ENCODE measurements at places on chromosomes 7 and 10. TPM values are rescaled to one million over a fixed set of nuclear protein-coding genes. Genes with fewer than 3 reads are reported as not detected.

DNA sequence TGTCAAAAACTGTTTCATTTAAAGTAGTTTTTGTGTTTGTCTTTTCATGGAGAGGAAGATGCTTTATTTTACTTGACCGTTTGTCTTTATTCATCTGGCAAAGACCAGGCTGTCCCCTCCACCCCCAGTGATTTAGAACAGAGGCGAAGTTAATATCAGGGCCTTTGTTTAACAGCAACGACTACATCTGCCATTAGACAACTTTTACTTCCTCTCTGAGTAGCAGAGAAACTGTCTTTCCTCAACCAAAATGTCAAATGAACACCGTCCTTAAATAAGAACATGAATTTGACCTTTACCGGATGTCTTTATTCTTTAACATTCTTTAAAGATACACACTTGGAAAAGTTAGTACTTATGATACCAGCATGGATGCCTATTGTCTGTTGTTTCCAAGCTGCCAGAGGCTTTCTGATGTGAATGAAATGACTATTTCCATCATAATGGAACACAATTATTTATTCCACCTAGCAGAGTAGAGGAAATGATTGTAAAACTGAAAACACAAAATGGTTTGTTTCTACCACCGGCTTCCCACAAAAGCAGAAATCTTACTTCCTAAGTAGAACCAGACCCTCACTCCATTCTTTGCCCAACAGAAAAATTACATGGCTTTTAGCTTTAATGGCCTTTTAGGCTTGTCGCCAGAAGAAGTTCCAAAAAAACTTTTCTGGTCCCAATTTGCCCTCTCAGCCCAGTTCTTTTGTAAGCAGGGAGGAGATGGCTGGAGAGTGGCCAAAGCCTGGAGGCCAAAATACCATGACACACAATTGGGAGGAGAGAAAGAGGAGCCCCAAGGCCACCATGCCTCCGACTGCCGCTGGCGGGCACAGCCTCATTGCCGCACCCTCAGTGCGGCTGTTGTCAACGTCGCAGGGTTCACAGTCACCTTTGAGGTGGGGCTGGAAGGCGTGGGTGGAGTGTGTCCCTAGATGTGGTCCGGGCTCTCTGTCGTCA, 168.5 kb downstream of the TEX36 start:
- no peak for DNase-seq
- no peak overlapping the region for H3K4me3 ChIP-seq
- peaks cover 3% of the 10 kb centered on the region for H3K27me3 ChIP-seq
- H3K27ac ChIP-seq, result no peak overlapping the region
- H3K36me3 ChIP-seq, result no peaks in the 10 kb centered on the region

GRCh38 chr10:14450041-14450491, 119.3 kb upstream of the FRMD4A start:
- H3K27me3 ChIP-seq, result no peaks in the 10 kb centered on the region
- no peak for DNase-seq
- no peak overlapping the region for H3K4me3 ChIP-seq
- no peak overlapping the region for H3K27ac ChIP-seq
- no peaks in the 10 kb centered on the region for H3K36me3 ChIP-seq

DNA sequence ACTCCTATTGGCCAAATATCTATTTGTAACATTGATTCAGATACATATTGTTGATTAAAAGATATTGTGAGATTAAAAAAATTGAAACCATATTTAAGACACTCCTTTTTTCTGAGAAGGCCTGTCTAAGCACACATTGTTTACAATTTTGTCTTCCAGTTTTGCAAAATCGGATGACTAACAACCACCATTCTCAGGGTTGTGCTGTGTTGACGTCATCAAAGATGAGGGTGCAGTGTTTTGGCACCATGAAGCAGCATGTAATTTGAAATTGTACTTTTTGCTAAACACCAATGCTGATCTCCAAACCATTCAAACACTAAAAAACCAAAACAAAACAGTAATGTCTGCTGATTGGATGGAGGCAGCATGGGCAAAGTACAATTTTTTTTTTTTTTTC, 7.4 kb downstream of the CREB5 start:
- H3K4me1 ChIP-seq, result peaks cover 47% of the 10 kb centered on the region
- peak overlapping the region; percentile 70 for H3K27ac ChIP-seq
- DNase-seq, result peak; percentile 39
- H3K4me3 ChIP-seq, result no peak overlapping the region
- no peaks in the 10 kb centered on the region for H3K27me3 ChIP-seq
- H3K36me3 ChIP-seq, result no peaks in the 10 kb centered on the region

GRCh38 chr10:69007260-69007659, 18.7 kb downstream of the KIFBP start:
- no peak for DNase-seq
- peaks cover 26% of the 10 kb centered on the region for H3K36me3 ChIP-seq
- H3K27ac ChIP-seq, result no peak overlapping the region
- H3K27me3 ChIP-seq, result no peaks in the 10 kb centered on the region
- no peak overlapping the region for H3K4me3 ChIP-seq
- no peaks in the 10 kb centered on the region for H3K4me1 ChIP-seq

DNA sequence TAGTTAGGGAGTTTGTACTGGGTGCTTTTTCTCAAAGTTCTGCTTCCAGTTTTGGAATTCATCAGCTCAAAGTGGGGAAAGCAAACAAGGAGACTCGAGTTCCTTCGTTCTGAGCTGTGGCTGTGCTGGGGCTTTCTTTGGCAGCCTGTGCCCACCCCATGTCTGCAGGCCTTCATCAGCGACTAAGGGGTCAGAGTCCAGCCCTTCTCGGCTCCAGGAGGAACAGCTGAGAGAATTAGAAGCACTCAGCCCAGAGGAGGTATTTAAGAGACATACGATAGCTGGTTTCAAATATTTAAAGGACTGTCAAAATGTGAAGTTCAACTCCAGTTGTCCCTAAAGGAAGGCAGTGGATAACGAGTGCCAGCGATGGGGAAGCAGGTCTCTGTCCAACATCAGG, 41.3 kb downstream of the SH3PXD2A start:
- peak overlapping the region; percentile 38 for H3K27ac ChIP-seq
- H3K36me3 ChIP-seq, result no peaks in the 10 kb centered on the region
- H3K4me3 ChIP-seq, result no peak overlapping the region
- no peaks in the 10 kb centered on the region for H3K27me3 ChIP-seq

DNA sequence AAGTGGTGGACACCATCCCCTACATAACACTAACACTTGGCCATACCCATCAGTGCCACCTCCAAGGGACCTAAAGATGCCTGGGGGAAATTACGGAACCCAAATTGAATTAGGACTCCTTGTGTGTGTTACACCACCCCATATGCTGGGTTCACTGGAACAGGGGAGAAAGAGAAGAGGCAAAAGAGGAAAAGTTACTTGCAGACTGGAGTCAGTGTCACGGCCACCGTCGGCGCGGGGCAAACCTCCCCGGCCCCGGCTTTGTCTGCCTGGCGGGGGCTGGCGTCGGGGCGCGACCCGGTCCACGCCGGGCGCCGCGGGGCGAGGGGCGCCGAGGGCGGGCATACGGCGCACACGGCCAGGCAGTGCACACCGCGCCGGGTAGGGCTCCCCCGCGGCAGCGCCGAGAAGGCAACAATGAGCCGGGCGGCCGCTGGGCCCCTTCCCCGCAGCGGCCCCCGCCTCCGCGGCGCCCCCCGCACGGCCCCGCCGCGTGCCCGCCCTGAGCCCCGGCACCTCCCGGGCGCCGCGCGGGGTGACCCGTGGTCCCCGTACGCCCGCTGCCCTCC, 171.1 kb downstream of the FAM107B start:
- peak overlapping the region; percentile 61 for H3K4me3 ChIP-seq
- peaks cover 7% of the 10 kb centered on the region for H3K4me1 ChIP-seq
- H3K27ac ChIP-seq, result no peak overlapping the region
- H3K36me3 ChIP-seq, result no peaks in the 10 kb centered on the region

The FXYD4 gene
- not detected for total RNA-seq

- no peak overlapping the region for H3K4me3 ChIP-seq
- no peak for DNase-seq
Measured at GRCh38 chr7:151431281-151431767, 8.6 kb downstream of the CRYGN start.

- no peak overlapping the region for H3K27ac ChIP-seq
- H3K36me3 ChIP-seq, result no peaks in the 10 kb centered on the region
- H3K27me3 ChIP-seq, result no peaks in the 10 kb centered on the region
Measured at GRCh38 chr10:63819753-63820329, 298.6 kb downstream of the REEP3 start.

GRCh38 chr10:29712108-29712507, 77.3 kb upstream of the SVIL start:
- H3K4me1 ChIP-seq, result peaks cover 51% of the 10 kb centered on the region
- DNase-seq, result peak; percentile 53
- H3K4me3 ChIP-seq, result no peak overlapping the region

DNA sequence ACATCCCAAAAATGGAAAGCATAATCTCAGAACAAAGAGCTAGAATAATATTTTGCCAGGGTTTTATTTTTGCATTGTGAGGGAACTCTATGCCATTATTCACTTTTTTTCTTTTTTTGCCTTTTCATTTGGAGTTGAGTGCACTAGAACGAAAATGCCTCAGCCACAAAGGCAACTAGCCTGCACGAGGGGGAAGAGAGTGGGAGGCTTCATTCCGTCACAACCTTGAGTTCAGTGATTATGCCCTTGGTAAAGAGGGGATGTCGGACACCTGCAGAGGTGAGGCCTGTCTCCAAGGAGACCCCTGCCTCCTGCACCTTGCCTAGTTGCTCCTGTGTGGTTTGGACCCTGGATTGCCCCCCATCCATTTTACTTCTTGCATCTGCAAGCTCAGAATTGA, 232.7 kb downstream of the TEX36 start:
- H3K27ac ChIP-seq, result no peak overlapping the region
- H3K4me1 ChIP-seq, result no peaks in the 10 kb centered on the region
- no peak for DNase-seq
- H3K27me3 ChIP-seq, result no peaks in the 10 kb centered on the region

The TBX20 gene
- total RNA-seq, result not detected

DNA sequence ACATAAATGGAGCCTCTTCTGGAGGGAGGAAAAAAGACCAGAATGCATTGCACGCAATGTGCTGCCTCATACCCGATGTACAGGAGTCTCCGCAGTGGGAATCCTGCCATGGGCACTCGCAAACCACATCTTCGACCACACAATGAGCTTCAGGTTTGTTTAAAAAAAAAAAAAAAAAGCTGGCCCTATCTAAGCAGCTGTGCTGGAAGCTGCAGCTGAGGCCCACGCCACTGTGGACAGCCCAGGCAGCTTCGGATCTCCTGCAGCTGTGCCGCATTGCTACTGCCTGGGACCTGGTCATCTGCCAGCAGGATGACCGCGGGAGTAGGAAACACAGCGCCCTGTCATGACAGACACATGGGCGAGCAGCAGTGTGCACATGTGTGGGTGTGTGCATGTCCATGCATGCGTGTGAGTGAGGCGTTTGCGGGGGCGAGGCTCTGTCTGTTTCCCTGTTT, 26.0 kb downstream of the EN2 start:
- H3K4me3 ChIP-seq, result no peak overlapping the region
- DNase-seq, result no peak
- no peak overlapping the region for H3K27ac ChIP-seq

DNA sequence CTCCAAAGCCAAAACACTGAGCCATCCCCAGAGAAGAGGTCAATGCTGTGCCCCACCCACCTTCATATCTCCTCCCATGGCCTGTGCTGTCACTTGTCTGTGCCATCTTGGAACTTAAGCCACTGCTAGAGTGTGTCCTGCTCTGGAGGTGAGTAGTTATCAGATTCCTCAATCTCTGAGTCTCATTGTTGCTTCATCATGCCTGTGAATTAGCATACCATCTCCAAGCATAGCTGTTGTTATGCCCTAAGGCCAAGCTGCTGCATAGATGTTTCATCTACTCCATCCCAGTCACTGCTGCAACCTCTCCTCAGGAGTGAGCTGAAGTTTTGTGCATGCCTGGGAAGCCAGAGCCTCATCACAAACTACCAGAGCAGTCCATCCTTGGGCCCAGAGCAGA, 349.0 kb downstream of the ZWINT start:
- no peak overlapping the region for H3K4me3 ChIP-seq
- no peaks in the 10 kb centered on the region for H3K27me3 ChIP-seq
- DNase-seq, result no peak
- H3K36me3 ChIP-seq, result no peaks in the 10 kb centered on the region

DNA sequence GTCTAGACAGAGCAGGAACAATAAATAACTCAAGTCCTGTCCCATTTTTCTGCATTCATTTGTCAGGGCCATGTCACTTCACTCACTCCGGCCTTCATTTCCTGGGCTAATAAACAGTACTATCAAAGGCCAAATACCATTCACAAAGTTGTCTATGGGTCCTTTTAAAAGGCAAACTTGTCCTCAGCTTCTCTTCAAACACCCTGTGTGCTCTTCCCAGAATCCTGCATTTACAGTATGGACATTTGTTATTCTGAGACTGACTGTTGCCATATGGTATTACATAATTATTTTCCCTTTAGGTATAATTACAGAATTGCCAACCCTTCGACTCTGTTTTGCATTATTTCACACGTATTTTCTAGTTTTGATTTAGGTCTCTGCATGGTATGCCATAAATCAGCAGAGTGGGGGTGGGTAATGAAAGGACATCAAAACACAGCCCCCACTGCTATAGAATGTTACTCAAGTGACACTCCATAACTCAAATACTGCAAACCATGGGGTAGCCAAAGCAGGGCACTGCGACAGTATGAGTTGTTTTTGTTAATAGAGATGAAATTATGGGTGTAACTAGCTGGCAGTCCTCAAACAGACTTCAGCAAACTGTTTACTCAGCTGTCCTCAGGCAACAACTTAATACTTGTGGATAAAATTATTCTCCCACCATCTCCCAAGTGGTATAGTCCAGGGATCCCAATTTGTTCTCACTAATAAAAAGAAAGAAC, 183.7 kb downstream of the TRIL start:
- no peaks in the 10 kb centered on the region for H3K27me3 ChIP-seq
- H3K27ac ChIP-seq, result no peak overlapping the region
- no peak overlapping the region for H3K4me3 ChIP-seq
- H3K4me1 ChIP-seq, result no peaks in the 10 kb centered on the region
- no peak for DNase-seq

DNA sequence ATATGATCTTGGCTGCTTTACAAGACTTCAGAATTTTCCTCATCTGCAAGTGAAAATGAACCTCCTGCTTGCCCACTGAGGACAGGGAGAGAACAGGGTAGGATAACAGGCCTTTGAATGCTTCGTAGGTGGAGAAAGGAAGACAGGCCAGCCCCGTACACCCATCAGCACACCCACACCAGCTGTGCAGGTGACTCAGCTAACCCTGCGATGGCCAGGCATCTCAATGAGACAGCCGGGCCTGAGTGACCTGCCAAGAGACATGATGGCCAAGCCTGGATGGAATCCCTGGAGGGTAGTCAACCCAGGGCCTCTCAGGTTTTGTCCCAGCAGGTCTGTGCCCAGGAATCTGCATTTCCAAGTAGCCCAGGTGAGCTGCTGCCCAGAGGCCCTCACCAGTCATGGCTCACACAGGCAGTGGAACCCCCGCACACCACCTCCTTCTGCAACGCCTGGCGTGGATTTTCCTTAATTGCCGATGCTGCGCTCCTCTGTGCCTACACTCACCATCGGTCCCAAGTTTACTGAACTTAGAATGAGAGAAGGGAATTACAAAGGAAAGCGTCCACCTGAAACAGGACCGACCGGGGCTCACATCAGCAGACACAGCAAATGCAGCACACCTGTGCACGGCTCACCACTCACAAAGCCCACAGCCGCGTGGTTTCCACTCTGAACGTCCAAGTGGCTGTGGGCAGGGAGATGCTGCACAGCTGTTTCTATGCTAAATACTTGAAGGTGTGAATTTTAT, 163.7 kb downstream of the DIP2C start:
- H3K4me1 ChIP-seq, result peaks cover 19% of the 10 kb centered on the region
- no peaks in the 10 kb centered on the region for H3K27me3 ChIP-seq
- no peaks in the 10 kb centered on the region for H3K36me3 ChIP-seq
- peak; percentile 86 for DNase-seq

The NUTM2B gene
- total RNA-seq, result 0.18 TPM

The PAX2 gene
- not detected for total RNA-seq

- no peak overlapping the region for H3K4me3 ChIP-seq
- H3K27me3 ChIP-seq, result no peaks in the 10 kb centered on the region
- H3K27ac ChIP-seq, result peak overlapping the region; percentile 96
Measured at GRCh38 chr10:46019569-46020343, 10.7 kb downstream of the NCOA4 start.

The ZNF786 gene
- 1.9 TPM for total RNA-seq
